NCI-H460 (cell line): ENCODE measurements at places on chromosomes 6 and 20. TPM values are rescaled to one million over a fixed set of nuclear protein-coding genes. Genes with fewer than 3 reads are reported as not detected.

- DNase-seq: no peak
Observed at GRCh38 chr6:40135491-40136072, 201.3 kb upstream of the MOCS1 start.

- DNase-seq: no peak
Observed at GRCh38 chr20:46423882-46424482, 17.6 kb upstream of the ELMO2 start.

The ZNF184 gene
- total RNA-seq: 10.9 and 15.3 TPM in 2 replicates

The SLA2 gene
- 0.05 TPM in 1 of 2 replicates, not detected in the other for total RNA-seq

The ZNF391 gene
- 4.2 and 5.5 TPM in 2 replicates for total RNA-seq

DNA sequence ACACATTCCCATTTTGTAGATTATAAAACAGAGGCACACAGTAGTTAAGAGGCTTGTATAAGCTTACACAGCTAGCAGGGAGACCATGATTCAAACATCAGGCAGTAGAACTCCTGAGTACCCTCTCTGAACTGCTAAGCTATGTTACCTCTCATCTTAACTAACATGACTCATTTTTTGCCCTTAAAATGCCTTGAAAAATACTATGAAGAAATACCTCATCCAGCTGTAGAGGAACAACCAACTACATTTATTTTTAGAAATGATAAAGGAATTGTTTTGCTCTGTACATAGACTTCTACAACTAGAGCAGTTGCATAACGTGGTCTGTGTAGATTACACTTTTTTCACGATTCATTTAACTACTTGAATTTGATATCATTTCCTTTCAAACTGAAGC, 102.1 kb downstream of the FLRT3 start:
- DNase-seq: no peak

DNA sequence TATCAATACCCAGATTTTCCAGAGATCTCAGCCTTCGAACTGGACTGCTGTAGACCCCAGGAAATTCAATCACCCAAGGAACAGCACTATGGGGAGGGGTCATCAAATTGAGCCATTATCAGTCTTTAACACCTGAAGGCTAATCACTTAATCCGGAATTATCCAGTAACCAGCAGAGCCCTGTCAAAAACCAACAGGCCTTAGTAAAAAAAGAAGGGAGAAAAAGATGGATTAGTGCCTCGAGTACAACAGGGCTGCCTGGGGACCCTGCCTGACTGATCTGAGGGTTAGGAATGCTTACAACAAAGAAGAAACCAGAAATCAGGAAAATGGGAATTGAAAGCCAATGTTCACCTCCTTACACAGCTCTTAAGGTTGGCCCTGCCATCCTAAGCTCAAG, 7.6 kb downstream of the RRAGD start:
- DNase-seq: no peak

The BANF2 gene
- not detected in 2 replicates for total RNA-seq

The GATA5 gene
- total RNA-seq: 0.26 and 0.52 TPM in 2 replicates

The SRSF12 gene
- total RNA-seq: 0.29 and 0.37 TPM in 2 replicates

The BNIP5 gene
- total RNA-seq: not detected in 2 replicates

DNA sequence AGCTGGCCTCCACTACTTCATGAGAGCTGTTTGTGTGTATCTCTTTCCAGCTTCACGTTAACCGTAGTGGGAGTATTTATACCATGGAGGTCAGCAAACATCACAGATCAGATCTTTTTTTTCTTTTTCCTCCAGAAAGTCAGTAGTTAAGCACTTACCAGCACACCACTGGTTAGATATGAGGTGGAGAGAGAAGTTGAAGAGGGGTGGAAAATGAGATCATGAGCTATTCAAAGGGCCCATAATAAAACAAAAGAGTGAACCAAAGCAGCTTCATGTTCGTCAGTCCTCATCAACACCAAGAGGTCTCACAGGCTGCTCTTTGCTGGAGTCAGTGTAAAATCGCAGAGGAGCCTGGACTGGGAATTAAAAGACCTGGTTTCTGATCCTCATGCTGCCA, 125.1 kb upstream of the SGK1 start:
- no peak for DNase-seq

DNA sequence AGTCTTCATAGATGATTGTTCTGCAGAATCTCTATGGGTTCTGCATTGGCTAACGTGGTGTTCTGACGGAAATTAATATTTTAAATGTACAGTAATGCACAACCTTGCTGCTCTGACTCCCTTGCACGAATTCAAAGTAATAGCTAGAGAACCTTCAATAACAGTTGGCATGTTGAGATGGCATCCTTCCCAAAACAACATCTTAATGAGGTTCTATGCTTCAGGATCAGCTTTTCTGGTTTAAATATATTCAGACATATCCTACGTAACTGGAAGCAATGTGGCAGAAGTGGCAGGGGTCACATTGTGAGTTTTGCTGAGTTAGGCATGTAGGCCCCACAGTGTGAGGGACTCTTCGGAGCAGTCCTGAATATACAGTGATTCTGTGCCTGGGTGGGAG, 25.7 kb downstream of the DSE start:
- DNase-seq: no peak
